ENCODE measurements at places on chromosomes 4 and X.

GRCh38 chrX:112341598-112341997 is 259.0 kb upstream of the TRPC5 start:
- DNase-seq, result no peak

DNA sequence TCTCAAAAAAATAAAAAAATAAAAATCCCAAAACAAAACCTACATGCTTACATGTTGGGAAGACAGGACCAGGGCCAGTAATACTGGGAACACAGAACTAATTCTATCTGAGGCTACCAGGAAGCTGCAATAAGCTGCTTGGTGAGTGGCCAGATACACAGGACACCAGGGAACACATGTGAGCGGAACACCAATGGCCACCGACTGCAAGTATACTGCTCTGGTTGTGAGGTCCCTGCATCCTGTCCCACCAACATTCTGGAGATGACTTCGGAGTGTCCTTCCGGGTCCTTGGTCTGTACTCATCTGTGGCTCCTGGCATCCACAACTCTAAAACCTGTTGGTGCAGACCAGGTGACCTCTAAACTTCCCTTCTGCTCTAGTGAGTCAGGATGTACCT is 2.7 kb downstream of the TNIP2 start:
- DNase-seq, result no peak

DNA sequence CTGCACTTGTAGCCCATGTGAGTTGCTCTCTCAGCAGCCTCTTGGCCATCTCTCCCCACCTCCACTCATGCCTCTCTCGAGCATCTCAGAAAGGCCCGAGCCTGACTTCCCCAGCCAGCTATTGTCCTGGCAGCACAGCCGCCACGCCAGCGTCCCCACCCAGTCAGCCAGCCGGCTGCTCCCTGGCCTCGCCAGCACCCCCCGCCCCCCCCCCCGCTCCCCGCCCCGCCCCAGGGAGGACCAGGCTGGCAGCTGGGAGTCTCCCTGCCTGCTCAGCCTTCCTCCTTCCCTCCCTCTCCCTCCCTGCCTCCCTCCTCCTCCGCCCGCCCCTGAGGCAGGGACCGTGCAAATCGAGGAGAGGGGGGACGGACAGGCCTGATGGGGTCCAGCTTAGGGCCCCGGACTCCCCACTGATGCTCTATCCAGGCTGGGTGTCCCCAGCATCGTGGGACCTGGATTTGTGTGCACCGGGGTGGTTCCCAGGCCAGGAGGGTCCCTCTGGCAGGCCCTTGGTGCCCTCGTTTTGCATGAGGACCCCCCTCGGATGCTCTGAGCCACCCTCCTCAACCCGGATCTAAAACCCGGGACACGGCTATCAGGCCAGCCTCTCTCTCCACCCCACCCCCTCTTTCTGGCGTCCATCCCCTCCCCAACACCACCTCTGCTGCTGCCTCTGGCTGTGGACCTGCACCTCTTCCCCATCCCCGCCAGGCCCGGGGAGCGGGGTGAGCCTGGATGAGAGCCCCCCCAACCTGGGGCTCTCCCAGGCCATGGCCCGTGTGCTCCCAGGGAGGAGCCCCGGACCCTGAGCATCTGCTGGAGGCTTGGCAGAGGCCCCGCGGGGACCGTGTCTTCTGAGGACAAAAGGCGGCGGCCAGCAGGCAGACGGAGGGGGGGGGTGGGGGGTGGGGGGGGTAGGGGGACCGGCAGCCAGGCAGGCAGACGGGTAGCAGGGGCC is at the start of gene GPR173:
Gene GPR173, plus strand, starts transcription at position 621 of the 958 bp plus-strand sequence. CDS start 27,833 bp downstream, outside the sequence.
- DNase-seq, result peak; percentile 67

DNA sequence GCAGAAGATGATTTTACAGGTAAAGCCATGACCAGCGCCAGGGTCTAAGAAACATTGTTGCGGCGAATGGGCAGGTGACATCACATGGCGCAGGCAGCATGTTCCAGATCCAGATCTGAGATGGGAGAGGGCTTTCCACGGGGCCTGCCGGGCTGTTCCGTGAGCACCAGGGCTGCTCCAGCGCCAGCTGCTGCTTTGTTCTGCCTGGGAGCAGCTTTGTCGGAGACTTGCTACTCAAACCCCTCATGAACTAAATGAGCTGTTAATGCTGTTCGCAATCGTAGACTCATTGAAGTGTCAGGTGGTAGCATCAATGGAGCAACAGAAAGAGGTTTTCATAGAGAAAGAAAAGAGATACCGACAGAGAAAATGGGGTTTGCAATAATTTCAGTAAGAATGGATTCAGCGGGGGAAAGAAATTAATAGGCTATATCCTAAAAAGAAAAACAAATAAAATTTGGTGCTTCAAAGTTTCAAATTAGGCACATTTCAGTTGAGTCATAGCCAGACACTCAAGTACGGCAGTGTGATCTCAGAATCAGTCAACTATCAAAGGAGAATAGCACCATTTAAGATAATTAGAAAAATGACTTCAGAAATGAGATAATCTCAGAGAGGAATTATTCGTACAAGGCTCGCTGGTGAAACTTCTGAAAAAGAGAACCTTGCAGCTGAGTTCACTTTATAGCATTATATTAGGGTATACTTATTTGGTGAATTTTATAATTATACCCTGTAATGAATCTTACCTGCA is 23.9 kb downstream of the SORBS2 start:
- DNase-seq, result no peak

Data from Right ventricle myocardium superior (tissue), 1 donor.